Stimulated activated CD8-positive, alpha-beta memory T cell treated with anti-CD3 and anti-CD28 coated beads, Interleukin-4, amount 100 ng/mL, for 24 hours (primary cell): ENCODE measurements at places on chromosomes 3 and 15.

DNA sequence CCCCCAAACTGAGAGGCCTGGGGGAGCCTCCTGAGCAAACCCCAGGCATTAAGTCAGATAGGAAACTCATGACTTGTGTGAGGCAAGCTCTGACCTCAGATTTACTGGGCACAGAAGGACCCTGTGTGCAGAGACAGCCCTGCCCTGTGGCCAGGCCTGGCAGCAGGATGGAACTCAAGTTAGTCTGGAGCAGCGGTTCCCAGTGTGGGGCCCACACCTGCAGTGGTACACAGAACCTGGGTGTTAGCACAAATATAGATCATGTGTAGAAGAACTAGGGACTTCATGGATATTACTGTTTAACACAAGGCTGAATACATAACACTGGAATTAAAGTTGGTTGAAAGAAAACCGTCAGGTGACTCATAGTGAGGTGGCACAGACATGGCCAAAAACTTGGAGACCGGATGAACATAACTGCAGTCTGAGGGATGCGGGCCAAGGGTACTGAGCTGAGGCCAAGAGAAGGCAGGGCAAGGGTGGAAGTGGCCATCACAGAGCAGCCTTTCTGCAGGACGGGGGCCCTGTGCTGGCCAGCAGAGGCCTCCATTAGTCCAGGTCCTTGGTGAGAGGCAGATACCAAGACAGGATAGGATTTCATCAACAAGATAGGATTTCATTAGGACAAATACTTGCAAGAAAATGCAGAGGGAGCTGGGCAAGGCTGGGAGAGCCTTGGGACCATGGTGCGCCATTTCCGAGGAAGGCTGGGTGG is 40.9 kb downstream of the IRAK2 start:
- DNase-seq: no peak

GRCh38 chr3:40780925-40781406 is 256.2 kb downstream of the ZNF621 start:
- no peak for DNase-seq

- DNase-seq: no peak
Observed at GRCh38 chr3:71089271-71089847, 494.2 kb downstream of the FOXP1 start.

DNA sequence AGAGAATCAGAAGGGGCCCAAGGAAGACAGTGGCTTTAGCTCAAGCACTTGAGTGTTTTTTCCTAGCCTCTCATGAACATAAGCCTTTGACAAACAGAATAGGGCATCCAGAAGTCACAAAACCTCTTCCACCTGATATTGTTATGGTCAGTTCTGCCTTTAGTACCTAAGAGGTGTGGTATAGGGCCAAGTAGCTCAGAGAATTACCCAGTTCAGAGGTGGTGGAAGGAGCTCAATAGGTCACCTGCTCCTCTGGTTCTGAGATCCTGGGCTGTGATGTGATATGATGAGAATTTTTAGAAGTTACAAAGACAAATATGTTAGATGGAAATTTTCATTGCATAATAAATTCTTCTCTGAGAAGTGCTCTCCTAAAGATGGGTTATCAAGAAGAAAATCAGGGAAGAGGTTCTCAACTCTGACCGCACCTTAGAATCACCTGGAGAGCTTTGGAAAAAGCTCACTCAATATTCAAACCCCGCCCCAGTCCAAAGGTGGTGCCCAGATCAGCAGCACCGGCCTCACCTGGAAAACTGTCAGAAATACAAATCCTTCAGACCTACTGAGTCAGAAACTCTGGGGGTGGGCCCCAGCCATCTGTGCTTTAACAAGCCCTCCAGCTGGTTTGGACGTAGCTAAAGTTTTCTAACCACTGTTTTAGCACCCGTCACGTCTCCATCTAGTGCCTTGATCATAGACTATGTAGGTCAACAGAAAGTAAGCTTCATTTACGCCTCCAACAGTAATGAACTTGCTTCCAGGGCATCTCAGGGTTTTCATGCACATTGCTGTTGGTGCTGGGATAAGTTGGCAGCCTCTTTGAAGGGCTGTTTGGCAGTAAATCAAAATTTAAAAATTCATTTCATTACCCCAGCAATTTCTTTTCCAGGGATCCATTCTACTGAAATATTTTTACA is 101.3 kb downstream of the MYH15 start:
- DNase-seq: no peak

DNA sequence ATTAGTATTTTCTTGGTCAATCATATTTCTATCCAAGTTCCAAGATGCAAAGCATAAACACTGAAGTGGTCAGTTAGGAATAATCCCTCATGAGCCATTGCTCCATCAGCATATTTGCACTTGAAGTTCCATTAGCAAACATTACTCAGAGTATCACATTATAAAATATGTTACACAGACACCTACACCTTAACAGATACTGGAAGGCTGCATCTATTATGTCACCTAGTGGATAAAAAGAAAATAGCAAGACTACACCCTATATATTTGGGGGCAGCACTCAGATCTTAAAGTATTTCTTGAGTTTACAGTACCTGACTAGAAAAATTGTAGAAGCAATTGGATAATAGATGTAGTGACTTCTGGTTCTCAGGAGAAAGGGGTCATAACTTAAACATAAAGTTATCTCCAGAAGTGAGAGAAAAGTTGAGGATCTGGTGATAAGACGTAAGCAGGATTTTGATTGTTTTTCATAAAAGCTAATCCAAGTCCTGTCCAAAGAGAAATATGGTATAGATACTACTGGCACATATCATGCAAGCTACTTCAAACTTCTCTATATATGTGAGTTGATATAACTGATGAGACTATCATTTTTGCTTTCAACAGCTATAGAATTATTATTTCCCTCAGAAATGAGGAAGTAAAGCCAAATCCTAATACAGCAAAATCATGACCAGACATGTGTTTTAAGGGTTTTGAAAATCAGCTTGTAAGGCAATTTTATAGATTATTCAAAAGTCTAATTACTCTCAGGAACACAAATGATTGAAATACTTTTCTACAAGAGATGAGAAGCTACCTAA is 422.2 kb downstream of the GBE1 start:
- no peak for DNase-seq

DNA sequence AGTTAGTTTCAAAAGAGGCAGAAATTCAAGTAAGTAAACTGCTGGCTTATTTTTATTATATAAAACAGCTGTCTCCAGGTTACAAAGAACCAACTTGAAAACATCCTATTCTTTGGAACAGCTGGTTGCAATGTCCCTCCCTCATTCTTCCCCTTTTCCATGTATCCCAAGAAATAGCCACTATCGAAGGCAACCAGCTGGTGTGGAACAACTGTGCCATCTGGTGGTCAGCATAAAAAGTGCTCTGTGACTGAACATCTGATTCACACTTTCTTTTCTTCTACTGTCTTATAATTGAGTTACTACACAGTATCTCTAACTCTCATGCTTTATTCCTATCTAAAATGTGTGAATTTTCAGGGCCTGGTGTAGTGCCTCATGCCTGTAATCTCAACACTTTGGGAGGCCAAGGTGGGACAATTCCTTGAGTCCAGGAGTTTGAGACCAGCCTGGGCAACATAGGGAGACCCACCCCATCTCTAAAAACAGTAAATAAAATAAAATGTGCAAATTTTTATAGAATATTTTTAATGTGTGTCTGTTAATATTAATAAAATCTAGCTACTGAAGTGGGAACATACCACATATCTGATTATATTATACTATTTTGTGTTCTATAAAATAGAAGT is 9.6 kb downstream of the OSBPL11 start:
- no peak for DNase-seq

- DNase-seq: no peak
Observed at GRCh38 chr3:137761563-137762503, 2.3 kb upstream of the SOX14 start.
